Small intestine (tissue), 16 donors: ENCODE measurements at places on chromosomes 3 and 15. TPM values are rescaled to one million over a fixed set of nuclear protein-coding genes. Genes with fewer than 3 reads are reported as not detected.

Gene SLC2A2
- polyA plus RNA-seq, result 58.9 TPM

Gene ABTB1
- 37.6 TPM for polyA plus RNA-seq

Gene GOLGA6A
- not detected for polyA plus RNA-seq

Gene HEG1
- polyA plus RNA-seq, result 10.6 TPM

Gene EPHA6
- polyA plus RNA-seq, result 0.78 TPM

Gene SEMA5B
- polyA plus RNA-seq, result not detected

Gene ADPRH
- polyA plus RNA-seq, result 2.9 TPM

Gene EBLN2
- 0.43 TPM for polyA plus RNA-seq

Gene PYGO1
- 0.49 TPM for polyA plus RNA-seq

Gene MESP1
- polyA plus RNA-seq, result 0.97 TPM

Gene MAP6D1
- 0.60 TPM for polyA plus RNA-seq

Gene SLC22A14
- polyA plus RNA-seq, result 0.09 TPM

Gene INKA1
- 2.9 TPM for polyA plus RNA-seq

Gene CACNA1D
- 3.6 TPM for polyA plus RNA-seq

Gene GOLGA6C
- polyA plus RNA-seq, result not detected

Gene PLCH1
- 2.5 TPM for polyA plus RNA-seq

Gene OR4M2
- polyA plus RNA-seq, result not detected

Gene GOLGA8S
- 0.16 TPM for polyA plus RNA-seq

Gene CCDC39
- not detected for polyA plus RNA-seq

Gene HTR3E
- 0.57 TPM for polyA plus RNA-seq

Gene ARL6IP5
- 71.4 TPM for polyA plus RNA-seq

Gene PBRM1
- 6.7 TPM for polyA plus RNA-seq

Gene HACD3
- polyA plus RNA-seq, result 89.3 TPM

Gene CAND2
- polyA plus RNA-seq, result 1.3 TPM

Gene WDR53
- 7.3 TPM for polyA plus RNA-seq

Gene COL7A1
- 8.0 TPM for polyA plus RNA-seq

Gene FSIP1
- 0.12 TPM for polyA plus RNA-seq

Gene IL17RE
- 31.3 TPM for polyA plus RNA-seq

Gene HYAL1
- polyA plus RNA-seq, result 4.5 TPM
